ENCODE measurements at places on chromosomes 1 and 21. TPM values are rescaled to one million over a fixed set of nuclear protein-coding genes. Genes with fewer than 3 reads are reported as not detected.

DNA sequence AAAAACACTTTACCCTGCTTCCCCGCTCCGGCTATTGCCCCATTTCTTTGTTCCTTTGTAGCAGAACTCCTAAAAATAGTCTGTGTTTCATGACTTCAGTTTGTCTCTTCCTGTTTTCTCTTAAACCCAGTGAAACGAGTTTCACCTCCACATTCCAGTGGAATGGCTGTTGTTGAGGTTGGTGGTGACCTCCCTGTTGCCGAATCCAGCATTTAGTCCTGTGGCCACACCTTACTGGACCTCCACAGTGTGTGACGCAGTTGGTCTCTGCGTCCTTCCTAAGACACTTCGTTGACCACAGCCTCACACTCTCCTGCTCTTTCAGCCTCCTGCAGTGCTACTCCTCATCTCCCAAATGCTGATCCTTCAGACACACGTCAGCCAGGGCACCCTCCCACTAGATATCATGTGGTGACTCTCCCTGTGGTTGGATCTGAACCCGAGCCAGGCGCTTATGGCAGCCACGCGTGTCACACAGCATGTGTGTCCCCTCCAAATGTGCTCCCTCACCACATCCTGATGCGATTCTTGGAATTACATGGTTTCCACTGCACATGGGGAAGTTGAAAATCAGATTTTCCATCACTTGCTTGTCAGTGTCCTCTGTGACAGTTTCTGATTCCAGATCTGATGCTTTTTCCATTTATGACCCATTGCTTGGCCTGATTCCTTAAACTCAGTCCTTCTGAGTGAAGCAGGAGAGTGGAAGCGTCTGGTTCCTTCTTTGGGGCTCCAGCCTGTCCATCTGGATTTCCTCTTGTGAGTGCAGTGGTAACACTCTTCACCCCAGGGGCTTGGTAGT is 99.1 kb upstream of the ARTN start:
- no peak for DNase-seq
- peaks cover 57% of the 10 kb centered on the region for H3K4me1 ChIP-seq
- H3K4me3 ChIP-seq = no peak overlapping the region
- H3K27ac ChIP-seq = no peak overlapping the region

DNA sequence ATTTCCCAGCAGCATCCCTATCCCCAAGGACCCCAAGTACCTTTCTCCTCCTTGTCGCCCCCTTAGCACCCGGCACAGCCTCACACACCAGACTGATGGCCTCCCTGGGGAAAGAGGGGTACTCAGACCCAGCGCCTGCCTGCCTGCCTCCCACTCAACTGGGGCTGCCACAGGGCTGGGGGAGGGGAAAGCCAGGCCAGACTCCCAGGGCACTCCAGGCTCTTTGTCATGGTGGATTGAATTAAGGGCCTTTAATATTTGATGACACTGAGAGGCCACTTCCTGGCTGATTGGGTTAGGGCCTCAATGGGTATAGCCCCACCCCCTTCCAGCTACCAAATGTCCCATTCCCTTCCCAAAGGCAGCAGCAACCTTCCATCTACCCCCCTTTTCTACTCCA is 1.8 kb downstream of the SHC1 start:
- H3K27ac ChIP-seq = peak overlapping the region; percentile 24
- no peak overlapping the region for H3K4me3 ChIP-seq
- no peak for DNase-seq
- H3K27me3 ChIP-seq = no peaks in the 10 kb centered on the region
- peaks cover 13% of the 10 kb centered on the region for H3K36me3 ChIP-seq

DNA sequence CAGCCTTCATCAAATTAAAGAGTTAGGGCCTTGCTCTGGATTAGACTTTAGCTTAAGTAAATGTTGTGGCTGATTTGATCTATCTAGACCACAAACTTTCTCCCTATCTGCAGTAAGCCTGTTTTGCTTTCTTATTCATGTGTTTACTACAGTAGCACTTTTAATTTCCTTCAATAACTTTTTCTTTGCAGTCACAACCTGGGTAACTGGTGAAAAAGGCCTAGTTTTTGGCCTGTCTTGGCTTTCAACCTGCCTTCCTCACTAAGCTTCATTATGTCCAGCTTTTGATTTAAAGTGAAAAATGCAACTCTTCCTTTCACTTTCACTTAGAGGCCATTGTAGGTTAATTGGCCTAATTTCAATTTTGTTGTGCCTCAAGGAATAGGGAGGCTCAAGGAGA is 12.5 kb upstream of the LPGAT1 start:
- H3K4me1 ChIP-seq = peaks cover 33% of the 10 kb centered on the region
- DNase-seq = no peak
- H3K36me3 ChIP-seq = peaks cover 12% of the 10 kb centered on the region
- peak overlapping the region; percentile 79 for H3K27ac ChIP-seq
- peak overlapping the region; percentile 15 for H3K4me3 ChIP-seq

DNA sequence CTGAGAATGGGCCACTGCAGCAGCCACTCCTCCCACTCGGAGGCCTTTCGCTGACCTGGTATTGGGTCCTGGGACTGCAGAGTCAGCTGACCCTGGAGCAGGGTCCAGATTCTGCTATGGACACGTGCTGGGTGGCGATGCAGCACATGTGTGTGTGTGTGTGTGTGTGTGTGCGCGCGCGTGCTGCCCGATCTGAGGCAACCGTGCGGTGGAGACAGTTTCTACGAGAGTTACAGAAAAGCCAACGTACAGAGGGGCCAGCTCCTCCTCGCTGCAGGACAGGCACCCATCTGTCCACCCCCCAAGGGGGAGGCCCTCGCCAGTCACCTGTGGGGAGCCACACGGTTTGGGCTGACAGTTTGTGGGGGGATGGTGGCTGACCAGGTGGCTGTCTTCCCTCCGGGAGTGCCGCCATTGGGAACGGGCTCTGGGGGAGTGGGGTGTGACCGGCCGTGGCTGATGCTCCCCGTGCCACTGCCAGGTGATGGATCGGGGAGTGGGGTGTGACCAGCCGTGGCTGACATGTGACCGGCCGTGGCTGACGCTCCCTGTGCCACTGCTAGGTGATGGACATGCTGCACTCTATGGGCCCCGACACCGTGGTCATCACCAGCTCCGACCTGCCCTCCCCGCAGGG is 24.0 kb downstream of the CSTB start:
- no peak overlapping the region for H3K27ac ChIP-seq
- H3K4me3 ChIP-seq = no peak overlapping the region

DNA sequence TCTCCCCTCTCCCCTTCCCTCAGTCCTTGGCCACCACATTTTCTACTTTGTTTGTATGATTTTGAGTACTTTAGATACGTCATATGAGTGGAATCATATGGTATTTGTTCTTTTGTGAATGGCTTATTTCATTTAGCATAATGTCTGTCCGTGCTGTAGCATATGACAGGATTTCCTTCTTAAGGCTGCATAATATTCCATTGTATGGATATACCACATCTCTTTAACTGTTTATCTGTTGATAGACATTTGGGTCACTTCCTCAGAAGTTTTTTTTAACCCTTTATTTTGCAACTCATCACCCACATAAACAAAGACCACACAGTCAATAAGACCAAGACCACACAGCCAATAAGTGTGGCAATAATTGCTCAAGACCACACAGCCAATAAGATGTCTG is 24.9 kb downstream of the FAM163A start:
- H3K36me3 ChIP-seq = no peaks in the 10 kb centered on the region
- peaks cover 4% of the 10 kb centered on the region for H3K27me3 ChIP-seq
- H3K4me1 ChIP-seq = no peaks in the 10 kb centered on the region
- DNase-seq = no peak
- no peak overlapping the region for H3K4me3 ChIP-seq

- DNase-seq = no peak
- H3K36me3 ChIP-seq = peaks cover 22% of the 10 kb centered on the region
- H3K4me3 ChIP-seq = peak overlapping the region; percentile 71
These were observed 10.1 kb downstream of the MEF2D start for GRCh38 chr1:156490401-156491032.

GRCh38 chr1:158035976-158036583 is 42.6 kb downstream of the KIRREL1 start:
- no peaks in the 10 kb centered on the region for H3K36me3 ChIP-seq
- H3K27ac ChIP-seq = no peak overlapping the region
- no peaks in the 10 kb centered on the region for H3K27me3 ChIP-seq

The PGD gene
- total RNA-seq = 128 TPM

The TMEM200B gene
- total RNA-seq = not detected

Data from activated CD8-positive, alpha-beta memory T cell treated with anti-CD3 and anti-CD28 coated beads, Interleukin-2, amount 10 ng/mL, durations not matched to agents 7 days and 5 days (primary cell).